ENCODE measurements at places on chromosomes 7 and 10.

- DNase-seq, result no peak
Measured at GRCh38 chr10:16965344-16965616, 148.1 kb upstream of the RSU1 start.

DNA sequence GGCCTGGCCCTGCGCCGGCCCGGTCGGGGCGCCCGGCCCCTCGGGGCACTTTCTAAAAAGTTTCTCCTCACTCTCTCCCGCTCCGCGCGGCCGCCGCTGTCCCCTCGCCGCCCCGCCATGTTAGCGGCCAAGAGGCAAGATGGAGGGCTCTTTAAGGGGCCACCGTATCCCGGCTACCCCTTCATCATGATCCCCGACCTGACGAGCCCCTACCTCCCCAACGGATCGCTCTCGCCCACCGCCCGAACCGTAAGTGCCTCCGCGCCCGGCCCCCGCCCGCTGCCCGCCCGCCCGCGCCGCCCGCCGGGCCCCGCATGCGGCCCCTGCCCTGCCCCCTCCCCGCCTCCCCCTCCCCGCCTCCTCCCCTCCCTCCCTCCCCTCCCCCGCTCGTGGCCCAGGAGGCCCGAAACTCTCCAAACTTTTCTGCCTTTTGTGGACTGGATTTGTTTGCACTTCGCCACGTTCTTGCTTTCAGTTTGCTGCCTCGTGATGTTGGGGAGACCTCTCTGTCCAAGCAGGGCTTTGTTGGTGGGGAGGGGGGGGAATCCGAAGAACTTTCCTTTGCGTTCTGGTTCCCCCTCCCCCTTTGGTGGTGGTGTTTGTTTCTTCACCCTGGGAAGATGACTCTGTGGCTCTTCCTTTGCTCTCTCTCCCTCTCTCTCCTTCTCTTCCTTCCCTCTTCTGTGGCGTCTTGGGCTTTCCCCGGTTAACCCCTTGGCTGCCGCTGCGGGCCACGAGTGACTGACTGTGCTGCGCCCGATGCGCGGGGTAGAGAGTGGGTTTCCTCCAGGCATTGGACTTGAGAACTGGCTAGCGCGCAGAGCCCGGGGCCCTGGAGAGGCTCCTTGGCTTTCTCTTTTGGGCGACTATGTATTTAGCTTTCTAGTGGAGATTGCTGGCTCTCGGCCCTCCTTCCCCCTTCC, 1.6 kb downstream of the TCF7L2 start:
- no peak for DNase-seq

GRCh38 chr7:43076189-43076605, 36.2 kb upstream of the HECW1 start:
- no peak for DNase-seq

- peak; percentile 87 for DNase-seq
Measured at GRCh38 chr10:3095373-3096139, 28.2 kb downstream of the PFKP start.

GRCh38 chr7:149071182-149071635, 19.3 kb downstream of the ZNF786 start:
- no peak for DNase-seq

- peak; percentile 47 for DNase-seq
Measured at GRCh38 chr7:132742189-132742612, 165.9 kb upstream of the PLXNA4 start.

DNA sequence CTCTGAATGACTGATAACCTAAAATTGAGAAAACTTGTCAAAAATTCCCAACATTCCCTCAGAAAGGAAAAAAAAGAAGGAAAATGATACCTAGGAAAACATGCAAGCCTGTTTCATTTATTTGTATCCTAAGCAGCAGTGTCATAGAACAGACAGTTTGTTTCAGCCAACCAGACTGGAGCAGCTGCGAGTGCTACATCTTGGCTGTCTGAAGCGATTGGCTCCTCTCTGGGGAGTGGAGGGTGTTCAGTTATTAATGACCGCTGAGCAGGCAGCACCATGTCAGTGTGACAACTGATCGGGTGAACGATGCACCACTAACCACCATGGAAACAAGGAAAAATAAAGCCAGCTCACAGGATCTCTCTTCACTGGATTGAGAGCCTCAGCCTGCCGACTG, at the start of gene LRRN3:
LRRN3 (plus strand) TSS at position 282 of the 400 bp plus-strand sequence. CDS start 31,646 bp downstream, outside the sequence.
- DNase-seq, result no peak

- no peak for DNase-seq
Measured at GRCh38 chr10:116849248-116850057, at the start of gene ENO4. Gene ENO4, plus strand, starts transcription at chr10:116849499. Its CDS starts 68 bp downstream, at chr10:116849567.

All from HS-27A (cell line).